Left lung (tissue), 14 donors: ENCODE measurements at places on chromosomes 4 and X.

DNA sequence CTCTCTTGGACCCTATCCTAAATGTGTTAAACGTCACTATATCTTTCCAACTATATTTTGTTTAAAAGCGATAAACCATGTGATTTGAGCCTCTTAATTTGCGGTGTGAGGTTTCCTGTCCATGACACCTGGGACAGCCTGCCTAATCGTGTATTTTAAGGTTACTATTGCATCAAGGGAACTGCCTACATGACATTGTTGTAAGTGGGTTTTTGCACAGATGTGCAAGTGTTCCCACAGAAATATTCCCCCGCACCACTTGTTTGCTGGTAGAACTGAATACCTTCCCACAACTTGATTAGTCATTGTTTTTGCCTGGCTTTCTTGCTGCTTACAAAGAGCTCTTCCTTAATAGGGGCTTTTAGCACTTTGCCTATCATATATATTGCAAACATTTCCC is 5.1 kb upstream of the FAM184B start:
- no peak for DNase-seq

GRCh38 chrX:151966236-151966635 is 8.2 kb downstream of the GABRE start:
- no peak for DNase-seq

DNA sequence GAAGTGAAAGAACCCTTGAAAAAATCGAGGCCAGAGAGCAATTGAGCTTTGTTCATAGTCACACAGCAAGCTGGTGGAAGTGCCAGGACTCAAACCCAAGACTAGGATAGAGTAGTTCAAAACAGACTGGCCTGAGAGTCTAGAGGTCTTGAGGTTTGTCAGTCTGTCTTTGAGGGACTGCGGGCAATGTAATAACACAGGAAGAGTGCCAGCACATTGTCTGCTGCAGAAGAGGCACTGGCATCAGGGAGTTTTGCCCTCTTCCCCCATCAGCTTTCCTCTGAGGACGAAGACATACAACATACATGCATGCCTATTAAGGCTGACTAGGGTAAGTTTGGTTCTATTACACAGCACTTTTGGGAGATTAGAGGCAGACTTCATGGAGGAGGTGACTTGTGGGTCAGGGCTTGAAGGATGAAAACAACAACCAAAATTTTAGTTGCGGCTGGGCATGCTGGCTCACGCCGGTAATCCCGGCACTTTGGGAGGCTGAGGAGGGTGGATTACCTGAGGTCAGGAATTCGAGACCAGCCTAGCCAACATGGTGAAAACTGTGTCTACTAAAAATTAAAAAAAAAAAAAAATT is 64.1 kb upstream of the LAS1L start:
- no peak for DNase-seq

- no peak for DNase-seq
Observed at GRCh38 chr4:67573193-67573592, 14.7 kb downstream of the STAP1 start.

DNA sequence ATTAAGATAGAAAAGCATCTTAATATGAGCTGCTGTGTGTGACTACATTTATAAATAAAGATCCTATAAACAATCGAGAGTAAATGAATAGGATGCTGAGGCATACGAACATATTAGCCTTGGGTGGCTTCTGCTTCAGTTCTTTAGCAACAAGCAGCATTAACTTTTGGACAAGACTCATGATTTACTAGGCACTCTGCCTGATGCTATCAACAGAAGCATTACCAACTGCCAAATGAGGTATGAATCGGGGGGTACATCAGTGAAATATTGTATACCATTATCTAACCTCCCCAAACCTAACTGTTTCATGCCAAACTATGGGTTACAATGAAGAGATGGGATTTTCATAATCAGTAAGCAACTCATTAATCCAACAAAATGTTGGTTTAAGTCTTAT is 113.1 kb downstream of the RAB28 start:
- DNase-seq = peak; percentile 13

DNA sequence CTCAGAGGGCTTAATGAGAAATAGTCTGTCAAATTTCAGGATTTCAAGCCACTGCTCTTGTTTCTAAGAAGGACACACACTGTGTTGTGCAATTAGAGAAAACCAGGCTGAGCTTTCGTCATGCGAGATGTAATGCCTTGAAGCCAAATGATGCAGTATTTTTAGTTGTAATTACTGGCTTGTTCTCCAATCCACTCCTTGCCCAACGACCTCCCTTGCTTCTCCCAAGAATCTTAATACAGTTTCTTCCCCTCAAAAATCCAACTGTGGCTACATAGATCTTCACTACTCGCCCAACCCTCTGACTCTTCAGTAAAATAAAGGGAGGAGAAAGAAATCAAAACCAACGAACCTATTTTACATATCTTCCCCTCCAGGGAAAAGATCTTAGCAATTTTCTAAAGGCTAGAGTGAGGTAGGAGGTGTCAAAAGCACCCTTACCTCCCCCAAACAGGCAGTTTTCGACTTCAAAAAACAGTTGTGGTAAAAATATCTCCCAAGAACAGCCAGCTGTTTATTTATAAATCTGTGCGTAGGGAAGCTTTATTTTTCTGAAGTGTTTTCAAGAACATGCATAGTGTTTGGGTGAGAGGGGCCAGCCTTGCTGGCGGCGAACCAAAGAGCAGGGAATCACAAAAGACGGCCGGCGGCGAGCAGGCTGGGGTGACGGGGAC is 68.7 kb downstream of the MGST2 start:
- DNase-seq = no peak

DNA sequence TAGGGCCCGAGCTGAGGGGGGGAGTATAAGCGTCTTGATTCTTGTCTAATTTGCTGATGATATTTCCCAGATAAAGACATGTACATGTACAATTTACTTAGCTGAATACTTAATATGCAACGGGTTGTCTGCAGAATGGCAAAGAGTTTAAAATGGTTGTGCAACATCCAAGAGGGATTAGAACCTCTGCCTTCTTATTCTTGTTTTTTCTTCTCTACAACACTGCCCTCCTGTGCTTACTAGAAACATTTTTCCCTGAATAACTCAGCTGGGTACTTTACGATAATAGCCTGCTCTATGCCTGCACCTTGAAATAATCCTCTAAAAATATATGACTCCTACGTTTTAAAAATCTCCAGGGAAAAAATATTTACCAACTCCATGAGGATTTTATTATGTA is 41.8 kb downstream of the INTS12 start:
- no peak for DNase-seq

DNA sequence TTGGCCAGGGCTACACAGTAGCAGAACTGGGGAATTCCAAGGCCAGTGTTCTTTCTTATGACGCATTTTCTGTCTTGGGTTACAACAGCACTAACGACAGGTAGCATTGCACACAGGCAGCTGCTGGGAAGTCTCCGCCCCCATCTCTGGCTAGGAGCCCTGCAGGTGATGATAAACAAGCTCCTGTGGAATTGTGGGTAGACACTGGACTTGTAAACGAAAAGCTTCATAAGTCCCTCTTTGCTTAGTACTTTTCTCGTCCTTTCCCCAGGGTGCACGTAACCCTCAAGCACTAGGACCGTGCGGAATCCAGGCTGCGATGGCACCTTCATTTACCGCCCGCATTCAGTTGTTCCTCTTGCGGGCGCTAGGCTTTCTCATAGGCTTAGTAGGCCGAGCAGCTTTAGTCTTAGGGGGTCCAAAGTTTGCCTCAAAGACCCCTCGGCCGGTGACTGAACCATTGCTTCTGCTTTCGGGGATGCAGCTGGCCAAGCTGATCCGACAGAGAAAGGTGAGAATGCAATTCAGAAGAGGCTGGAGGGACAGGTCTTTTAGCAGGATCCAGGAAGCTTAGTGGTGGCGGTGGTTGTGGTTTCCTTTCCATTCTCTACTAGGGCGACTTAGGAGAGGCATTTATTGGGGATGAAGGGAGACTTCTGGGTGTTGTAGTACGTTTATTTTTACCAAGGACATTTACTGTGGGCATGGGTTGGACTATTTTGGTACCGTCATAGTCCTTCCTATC is at the start of gene FAAH2:
Gene FAAH2, plus strand, starts transcription at position 200 of the 745 bp plus-strand sequence. Its CDS starts 120 bp downstream, at position 320.
- DNase-seq = peak; percentile 41
